ENCODE measurements at places on chromosomes 3 and 15. TPM values are rescaled to one million over a fixed set of nuclear protein-coding genes. Genes with fewer than 3 reads are reported as not detected.
A peak's percentile ranks its signal among the peaks of the same experiment; 100 is the strongest.

BNIP2 gene
- total RNA-seq: 101 TPM

MYZAP gene
- 3.7 TPM for total RNA-seq

CFAP161 gene
- total RNA-seq: not detected

IL16 gene
- total RNA-seq: 54.0 TPM

ANKRD63 gene
- not detected for total RNA-seq

WDR49 gene
- total RNA-seq: 1.3 TPM

SLC30A4 gene
- 12.3 TPM for total RNA-seq

DNA sequence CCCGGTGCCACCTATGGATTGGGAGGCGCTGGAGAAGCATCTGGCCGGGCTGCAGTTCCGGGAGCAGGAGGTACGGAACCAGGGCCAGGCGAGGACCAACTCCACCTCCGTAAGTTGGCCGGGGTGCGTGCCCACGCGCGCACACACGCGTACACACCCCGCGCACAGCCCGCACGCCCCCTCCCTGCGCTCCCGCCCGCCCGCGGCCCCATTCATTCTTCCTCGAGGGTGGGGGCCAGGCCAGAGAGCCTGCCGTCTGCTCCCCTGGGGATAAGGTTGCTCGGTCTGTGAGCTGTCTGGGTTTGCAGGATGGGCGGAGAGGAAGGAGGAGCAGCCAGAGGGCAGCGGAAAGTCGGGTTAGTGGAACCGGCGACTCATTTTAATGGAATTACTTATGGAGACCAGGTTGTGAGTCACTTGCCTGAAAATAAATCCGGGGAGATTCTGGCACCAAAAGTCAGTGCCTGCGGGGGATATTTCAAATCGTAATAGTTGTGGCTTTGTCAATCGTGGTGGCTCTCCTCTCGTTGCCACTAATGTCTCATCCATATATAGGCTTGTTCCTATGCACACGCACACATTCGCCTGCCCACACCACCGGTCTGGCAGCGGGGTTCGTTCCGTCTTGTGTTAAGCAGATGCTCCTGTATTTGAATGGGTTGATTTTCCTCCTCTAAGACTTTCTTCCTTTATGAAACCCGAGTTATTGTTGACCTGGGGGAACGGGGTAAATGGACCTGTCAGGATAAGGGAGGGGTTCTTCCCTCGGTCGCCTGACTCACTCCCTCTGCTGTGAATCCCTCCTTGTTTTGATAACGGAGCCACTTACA lies 223.4 kb upstream of the IL12A start:
- DNase-seq: peak; percentile 75

- no peak for DNase-seq
These were observed 106.3 kb upstream of the MEIS2 start for GRCh38 chr15:37206690-37207089.

GRCh38 chr15:81863162-81863561 lies 182.7 kb downstream of the MEX3B start:
- no peak for DNase-seq

GRCh38 chr15:92809880-92810361 lies 90.2 kb upstream of the CHD2 start:
- peak; percentile 61 for DNase-seq

GRCh38 chr3:94234177-94234788 lies 171.4 kb downstream of the NSUN3 start:
- DNase-seq: no peak

DNA sequence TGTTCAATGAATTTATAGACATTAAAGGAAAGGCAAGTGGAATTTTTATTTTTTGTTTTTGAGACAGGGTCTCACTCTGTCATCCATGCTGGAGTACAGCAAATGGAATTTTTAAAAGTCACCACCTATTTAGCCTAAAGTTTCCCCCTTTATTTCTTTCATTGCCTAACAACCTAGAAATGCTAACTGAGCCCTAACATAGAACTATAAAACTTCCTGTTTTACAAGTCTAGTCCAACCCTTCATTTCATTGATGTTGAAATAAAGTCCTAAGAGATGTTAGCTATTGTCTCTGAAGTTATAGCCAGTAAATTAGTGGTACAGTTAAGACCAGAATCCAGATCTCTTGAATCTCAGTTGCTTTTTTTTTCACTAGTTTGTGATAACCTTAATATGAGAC lies 39.0 kb downstream of the MAPK6 start:
- DNase-seq: no peak

- no peak for DNase-seq
These were observed 627 bp upstream of the FAM131A start for GRCh38 chr3:184336547-184337398.

GRCh38 chr3:37993820-37994638 lies 3.4 kb downstream of the VILL start:
- DNase-seq: peak; percentile 92

DNA sequence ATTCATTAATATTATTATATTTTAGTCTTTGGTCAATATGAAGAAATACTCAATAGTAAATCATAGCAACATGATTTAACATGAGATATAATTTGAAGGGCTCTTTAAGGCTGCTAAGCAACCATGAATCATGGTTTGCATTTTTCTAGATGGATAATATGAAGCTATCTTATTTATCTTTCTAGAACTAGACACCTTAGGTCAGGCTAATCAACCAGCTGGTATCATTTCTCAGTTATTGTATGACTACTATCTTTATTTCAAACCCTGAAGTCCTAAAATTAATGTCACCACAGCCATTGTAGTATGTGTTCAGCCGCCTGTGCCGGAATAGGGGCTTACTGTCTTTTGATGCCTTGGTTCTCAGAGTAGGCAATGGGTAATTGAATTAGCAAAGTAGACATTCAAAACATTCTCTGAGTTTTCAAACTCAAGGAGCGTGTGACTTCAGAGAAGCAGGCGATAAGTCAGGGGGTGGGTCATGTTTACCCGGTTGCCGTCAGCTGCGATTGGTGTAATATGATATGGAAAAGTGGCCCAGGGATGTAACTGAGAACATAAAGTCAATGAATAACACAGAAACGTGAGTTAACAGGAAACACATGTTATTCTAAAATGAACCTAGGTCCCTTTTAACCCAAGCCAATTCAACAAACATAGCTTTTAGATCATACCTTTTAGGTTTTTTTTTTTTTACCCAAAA lies 93.4 kb upstream of the CTDSPL start:
- no peak for DNase-seq

- DNase-seq: no peak
These were observed 11.9 kb downstream of the ARRDC4 start for GRCh38 chr15:97972366-97972765.

Measured in sciatic nerve (tissue), 2 donors.